ENCODE measurements at places on chromosomes 13 and 19. TPM values are rescaled to one million over a fixed set of nuclear protein-coding genes. Genes with fewer than 3 reads are reported as not detected.

IGSF23 gene
- total RNA-seq: not detected

MISP gene
- total RNA-seq: 0.32 TPM

LRRC63 gene
- under 0.01 TPM for total RNA-seq

CEACAM4 gene
- not detected for total RNA-seq

HPN gene
- 0.09 TPM for total RNA-seq

Measured in bronchial smooth muscle cell (primary cell).